ENCODE measurements at places on chromosomes 16 and 17.

DNA sequence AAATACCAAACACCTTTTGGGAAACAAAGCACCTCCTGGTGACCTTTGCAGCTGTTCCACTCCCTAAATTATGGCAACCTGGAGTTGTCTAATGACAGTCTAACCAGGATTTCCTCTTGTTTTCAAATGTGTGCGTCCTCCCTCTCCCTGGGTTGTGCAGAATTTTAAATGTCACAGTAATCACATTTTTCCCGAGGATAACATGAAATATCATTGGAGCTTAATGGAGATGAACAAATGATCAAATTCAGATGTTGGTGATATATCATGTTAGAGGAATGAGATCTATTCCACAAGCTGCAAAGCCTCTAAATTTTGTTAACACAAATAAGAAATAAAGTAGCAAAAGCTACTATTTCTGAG, 86.9 kb upstream of the HLF start:
- DNase-seq = no peak

GRCh38 chr17:68853036-68853435, 102.2 kb downstream of the ABCA8 start:
- no peak for DNase-seq

DNA sequence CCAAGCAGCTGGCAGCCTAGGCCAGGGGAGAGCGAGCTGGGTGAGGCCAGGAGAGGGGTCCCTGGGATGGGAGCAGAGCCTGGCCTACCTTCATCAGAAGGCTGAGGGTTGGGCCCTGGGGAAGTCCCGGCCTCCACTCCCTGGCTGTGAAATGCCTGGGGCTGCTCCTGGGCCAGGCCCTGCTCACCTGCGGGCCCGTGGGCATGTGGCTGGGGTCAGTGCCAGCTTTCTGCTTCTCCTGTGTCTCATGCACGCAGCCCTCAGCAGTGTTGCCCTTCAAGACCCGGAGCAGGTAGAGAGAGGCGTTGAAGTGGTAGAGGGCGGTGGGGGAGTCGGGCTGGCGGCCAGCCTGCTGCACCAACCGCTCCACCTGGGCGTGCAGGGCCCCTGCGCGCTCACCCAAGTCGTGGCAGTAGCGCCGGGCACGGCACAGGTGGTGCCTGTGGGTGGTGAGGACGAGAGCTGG, 12.4 kb downstream of the MYBBP1A start:
- no peak for DNase-seq

DNA sequence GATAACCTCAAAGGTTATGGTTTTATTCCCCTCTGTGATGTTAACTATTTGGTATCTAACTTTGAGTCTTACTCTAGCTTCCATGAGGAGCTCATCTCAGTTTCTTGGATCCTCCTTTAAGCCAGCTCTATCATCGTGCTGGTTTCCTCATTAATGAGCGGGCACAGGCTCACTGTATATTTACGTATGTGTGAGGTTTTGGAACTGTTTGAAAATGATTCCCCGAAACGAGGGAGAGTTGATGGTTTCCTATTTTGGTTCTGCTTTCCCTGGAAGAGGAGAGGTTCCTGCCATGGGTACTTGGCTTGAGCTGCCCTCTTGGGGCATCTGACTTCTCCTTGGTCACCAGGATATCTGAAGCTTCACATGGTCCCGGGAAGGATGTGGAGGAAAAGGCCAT, 32.7 kb upstream of the PIK3R6 start:
- DNase-seq = no peak

GRCh38 chr16:58399718-58400633, 7.7 kb downstream of the GINS3 start:
- no peak for DNase-seq

- DNase-seq = peak; percentile 58
These were observed 482.6 kb downstream of the NPIPA7 start for GRCh38 chr16:16861546-16861945.

DNA sequence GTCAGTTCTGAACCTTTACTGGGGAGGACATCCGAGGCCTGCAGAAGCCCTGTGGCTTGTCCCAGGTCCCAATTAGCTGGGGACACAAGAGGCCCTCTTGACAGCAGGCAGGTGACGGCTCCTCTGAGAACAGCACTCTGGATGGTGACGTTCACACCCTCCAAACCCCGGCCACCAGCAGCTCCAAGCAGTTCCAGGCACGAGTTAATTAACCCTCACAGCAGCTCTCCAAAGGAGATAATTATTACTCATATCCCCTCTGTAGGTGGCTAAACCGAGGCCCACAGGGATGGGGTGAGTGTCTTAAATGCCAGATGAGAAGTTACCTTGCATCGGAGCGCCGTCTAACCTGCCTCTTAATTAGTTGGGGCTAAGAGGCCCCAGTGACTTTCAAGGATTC, 168.9 kb upstream of the CIBAR2 start:
- no peak for DNase-seq

GRCh38 chr16:79628501-79628975, 28.0 kb upstream of the MAF start:
- peak; percentile 92 for DNase-seq

DNA sequence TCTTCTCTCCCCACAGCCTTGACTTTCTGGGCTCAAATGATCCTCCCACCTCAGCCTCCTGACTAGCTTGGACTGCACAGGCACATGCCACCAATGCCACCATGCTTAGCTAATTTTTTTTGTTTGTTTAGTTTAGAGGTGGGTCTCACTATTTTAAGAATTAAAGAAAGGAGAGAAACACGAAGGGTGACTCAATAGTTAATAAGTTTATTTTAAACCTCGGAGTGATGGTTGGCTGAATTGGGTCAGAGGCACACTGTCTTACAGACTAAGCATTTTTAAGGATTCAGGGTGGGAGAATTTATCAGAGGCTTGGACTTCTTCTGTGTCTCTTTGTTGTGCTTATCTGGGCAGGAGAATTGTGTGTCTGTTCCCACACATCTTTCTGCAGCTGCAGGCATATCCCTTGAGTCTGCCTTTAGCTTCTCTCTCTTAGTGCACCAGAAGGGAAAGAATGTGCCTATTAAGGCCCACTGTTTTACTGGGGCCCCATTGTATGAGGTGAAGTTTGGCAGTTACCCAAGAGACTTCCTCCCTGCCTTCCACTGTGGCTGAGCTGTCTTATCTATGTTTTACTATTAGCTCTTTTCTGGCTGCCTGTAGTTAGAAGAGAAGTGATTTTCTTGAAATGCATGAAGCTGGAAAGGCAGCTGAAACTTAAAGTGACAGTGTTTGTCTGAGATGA, 2172.0 kb downstream of the TP53TG3F start:
- DNase-seq = no peak

GRCh38 chr16:10599626-10600025, 19.2 kb upstream of the EMP2 start:
- no peak for DNase-seq

GRCh38 chr16:86045591-86045971, 146.6 kb downstream of the IRF8 start:
- no peak for DNase-seq

DNA sequence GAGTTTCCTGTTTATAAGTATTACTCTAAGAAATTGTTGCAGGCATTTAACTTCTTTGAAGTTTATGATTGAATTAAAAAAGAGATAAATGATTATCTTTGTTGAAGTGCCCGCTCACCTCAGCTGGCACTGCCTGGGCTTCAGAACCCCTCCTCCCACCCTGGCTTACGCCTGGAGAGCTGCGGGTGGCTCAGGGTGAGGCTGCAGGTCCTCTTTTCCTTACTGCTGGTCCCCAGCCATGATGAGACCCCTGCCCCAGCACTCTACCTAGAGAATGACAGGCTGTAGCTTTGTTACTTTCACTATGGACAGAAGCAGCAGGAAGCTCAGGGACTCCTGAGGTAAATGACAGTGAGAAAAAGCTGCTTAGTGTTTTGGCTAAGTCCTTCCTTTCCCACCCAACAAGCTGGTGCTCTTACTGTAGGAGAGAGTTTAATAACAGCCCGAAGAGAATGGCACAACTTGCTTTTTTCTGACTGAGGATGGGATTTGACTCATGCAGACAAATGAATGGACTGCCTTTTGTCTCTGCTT, 62.1 kb downstream of the EPN2 start:
- DNase-seq = no peak

DNA sequence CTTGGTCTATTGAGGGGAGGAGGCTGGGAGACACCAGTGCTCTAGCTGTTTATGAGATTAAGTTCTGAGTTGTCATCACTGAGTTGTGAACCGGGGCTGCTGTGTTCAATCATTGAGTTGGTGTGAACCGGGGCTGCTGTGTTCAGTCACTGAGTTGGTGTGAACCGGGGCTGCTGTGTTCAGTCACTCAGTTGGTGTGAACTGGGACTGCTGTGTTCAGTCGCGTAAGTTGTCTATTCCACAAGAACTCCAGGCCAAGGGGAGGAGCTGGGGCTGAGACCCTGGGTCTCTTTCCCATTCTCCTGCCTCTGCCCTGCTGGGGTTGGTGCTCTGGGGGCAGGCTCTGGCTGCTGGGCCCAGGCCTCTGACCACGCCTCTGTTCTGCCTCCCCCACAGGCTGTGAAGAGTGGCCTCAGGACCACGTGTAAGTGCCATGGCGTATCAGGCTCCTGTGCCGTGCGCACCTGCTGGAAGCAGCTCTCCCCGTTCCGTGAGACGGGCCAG, 24.5 kb downstream of the WNT9B start:
- no peak for DNase-seq

- DNase-seq = no peak
These were observed 75.8 kb downstream of the KLHDC4 start for GRCh38 chr16:87689956-87690465.

DNA sequence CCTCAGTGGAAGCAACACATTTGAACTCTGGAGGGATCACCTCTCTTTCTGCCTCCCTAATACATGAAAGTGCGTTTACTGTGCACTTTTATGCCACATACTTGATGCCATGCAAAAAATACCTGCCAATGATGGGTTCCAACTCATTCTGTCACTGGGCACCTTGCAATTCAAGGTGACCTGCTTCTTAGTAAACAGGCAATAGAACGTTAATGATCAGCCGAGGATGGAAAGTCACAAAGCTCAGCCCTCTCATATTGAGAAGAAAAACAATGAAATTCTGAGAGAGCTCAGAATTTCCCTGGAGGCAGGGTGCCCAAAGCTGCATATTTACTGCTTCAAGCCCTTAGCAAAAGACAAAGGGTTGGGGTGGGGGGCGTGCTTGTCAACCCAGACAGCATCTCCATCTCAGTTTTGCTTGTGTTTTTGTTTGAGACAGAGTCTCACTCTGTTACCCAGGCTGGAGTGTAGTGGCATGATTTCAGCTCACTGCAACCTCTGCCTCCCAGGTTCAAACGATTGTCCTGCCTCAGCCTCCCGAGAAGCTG, 23.2 kb downstream of the LITAF start:
- no peak for DNase-seq

- DNase-seq = peak; percentile 66
These were observed 879 bp downstream of the SLFN5 start for GRCh38 chr17:35243561-35244340.

DNA sequence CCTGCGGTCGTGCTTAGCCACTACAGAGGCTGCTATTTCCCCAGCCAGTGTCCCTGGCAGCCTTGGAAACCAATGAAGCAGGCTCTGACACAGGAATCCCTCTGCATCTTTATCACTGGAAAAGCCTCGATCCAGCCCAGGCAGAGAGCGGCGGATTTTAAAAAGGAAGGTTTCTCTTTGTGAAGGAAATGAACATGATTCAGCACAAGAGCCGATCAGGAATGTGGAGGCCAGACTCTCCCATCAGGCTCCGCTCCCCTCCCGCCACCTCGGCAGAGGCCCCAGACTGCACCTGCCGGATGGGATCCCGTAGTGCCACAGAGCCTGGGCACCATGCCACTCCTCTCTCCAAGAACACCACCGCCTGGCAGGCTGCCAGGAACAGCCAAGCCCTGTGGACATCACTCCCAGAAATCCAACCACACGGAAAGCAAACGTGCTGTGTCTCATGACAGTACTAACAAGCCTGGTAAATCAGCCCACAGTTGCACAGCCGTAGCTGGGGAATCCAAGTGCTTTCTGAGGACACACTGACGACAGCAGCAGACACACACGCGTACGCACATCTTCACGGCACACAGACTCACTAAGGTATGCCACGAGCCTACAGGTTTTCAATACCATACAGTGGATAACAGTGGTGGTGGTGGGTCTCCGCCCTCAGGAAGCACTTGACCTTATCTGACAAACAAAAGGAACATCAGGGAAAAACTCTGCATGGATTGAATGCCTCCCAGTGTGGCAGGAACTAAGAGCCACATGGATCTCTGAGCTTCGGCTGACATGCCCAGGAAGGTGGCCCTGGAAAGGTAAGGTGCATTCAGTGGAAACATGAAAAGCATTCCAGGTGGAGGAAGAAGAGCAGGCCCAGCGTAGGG, 5.4 kb downstream of the LRRC75A start:
- DNase-seq = no peak

- no peak for DNase-seq
These were observed 79.8 kb upstream of the CDC42EP4 start for GRCh38 chr17:73391331-73392265.

GRCh38 chr17:57355090-57355859, 99.0 kb downstream of the MSI2 start:
- DNase-seq = no peak

DNA sequence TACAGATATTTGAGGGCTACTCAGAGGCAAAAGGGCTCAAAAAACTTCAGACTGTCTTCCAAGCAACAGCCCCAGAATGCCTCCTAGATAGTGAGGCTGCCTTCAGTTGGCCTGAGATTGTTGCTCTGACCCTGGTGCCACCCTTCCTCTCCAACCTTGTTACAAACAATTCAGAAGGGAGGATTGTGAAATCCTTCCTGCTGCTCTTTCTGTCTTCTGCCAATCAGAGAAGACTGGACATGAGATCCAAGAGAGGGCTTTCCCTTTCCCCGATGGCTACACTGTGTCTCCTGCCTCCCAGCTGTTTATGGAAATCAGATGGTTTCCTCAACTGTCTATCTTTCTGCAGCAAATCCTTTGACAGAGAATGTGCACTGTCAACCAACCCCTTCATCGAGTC, 419.9 kb downstream of the CDH13 start:
- DNase-seq = no peak

GRCh38 chr16:1378804-1379303, 27.1 kb downstream of the GNPTG start:
- peak; percentile 77 for DNase-seq

DNA sequence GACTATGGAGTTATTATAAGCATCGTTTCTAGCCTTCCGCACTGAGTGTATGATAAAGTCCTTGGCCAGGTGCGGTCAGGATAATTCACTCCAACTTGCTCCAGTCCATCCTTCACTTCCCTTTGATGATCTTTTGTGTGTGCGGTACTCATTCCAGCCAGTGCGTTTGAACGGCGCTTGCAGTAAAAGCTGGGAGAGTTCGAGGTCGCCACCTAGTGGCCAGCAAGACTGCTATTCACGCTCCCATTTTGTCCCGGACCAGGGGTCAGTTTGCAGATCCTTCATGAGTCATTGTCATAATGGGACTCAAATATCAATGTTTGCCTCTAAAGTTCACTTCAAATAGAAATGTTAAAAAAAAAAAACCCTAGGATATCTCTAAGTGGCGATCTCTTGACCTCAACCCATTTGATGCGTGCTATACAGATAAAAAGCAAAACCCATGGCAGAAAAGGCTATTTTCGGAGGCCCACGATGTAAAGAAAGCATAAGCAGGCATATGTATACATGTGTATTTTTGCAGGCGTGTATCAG, 417.1 kb downstream of the TMEM114 start:
- peak; percentile 58 for DNase-seq

Data from activated CD4-positive, alpha-beta T cell treated with anti-CD3 and anti-CD28 coated beads, Interleukin-2, Interleukin-6, amounts not matched to agents 100 ng/mL and 50 ng/mL, durations not matched to agents 16 hours and 8 hours (primary cell).